Stimulated activated naive CD4-positive, alpha-beta T cell (primary cell): ENCODE measurements at places on chromosomes 12 and 14.

- no peak for DNase-seq
These were observed 54.1 kb downstream of the DUSP16 start for GRCh38 chr12:12508612-12509011.

DNA sequence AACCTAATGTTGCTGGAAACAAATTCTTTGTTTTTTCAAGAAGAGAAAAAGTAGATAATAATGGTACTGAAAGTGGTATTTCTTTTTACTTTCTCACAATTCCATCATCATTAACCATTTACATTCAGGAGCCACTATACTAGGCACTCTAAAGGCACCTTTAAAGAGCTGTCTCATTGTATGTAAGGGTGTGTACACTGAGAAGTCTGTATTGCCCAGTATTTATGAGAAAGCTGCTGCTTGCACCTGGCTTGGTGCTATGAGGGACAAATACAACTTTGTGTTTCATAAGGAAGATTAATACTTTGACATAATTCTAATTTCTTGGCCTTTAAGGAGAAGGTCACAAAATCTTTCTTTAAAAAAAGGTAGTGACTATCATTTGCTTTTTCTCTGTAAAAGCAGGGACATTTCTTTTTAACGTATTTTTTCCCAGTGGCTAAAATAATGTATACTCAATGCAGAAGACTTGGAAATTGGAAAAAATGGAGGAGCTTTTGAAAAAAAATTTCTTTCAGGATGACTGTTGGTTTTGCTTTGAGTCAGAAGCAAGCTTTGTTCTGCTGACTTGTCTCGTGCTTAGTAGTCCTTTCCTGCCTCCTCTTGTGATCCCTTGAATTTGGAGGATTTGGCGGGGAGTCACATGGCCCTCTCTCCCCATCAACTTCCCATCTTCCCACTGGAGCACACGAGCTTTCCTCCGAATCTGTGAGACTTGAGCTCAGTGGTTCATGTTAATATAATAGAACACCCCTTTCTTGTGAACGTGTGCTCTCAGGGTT, 50.1 kb downstream of the RASSF3 start:
- DNase-seq: no peak

- DNase-seq: no peak
These were observed 51.3 kb downstream of the MARK3 start for GRCh38 chr14:103436533-103436932.

DNA sequence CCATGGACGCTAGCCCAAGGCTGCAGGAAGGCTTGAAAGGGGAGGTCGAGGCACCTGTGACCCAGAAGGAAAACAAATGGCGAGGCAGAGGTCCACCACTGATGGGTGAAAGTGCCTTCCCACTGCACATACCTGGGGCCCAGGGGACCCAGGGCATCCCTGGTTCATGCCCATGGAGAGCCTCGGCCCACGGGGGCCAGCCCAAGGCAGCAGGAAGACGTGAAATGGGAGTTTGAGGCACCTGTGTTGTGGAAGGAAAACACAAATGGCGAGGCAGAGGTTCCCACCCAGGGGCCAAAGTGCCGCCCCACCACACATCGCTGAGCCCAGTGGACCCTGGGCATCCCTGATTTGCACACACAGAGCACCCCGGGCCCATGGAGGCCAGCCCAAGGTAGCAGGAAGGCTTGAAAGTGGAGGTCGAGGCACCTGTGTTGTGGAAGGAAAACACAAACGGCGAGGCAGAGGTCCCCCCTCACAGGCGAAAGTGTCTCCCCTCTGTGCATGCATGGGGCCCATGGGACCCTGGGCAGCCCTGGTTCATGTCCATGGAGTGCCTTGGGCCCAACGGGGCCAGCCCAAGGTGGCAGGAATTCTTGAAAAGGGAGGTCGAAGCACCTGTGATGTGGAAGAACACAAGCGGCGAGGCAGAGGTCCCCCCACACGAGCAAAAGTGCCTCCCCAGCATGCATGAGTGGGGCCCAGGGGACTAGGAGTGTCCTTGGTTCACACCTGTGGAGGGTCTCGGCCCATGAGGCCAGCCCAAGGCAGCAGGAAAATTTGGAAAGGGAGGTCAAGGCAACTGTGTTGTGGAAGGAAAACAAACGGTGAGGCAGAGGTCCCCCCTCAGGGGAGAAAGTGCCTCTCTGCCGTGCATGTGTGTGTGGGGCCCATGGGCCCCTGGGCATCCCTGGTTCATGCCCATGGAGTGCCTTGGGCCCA, 383.3 kb downstream of the ALG10 start:
- no peak for DNase-seq

- DNase-seq: no peak
These were observed 189.3 kb downstream of the KCNA5 start for GRCh38 chr12:5232826-5233500.

DNA sequence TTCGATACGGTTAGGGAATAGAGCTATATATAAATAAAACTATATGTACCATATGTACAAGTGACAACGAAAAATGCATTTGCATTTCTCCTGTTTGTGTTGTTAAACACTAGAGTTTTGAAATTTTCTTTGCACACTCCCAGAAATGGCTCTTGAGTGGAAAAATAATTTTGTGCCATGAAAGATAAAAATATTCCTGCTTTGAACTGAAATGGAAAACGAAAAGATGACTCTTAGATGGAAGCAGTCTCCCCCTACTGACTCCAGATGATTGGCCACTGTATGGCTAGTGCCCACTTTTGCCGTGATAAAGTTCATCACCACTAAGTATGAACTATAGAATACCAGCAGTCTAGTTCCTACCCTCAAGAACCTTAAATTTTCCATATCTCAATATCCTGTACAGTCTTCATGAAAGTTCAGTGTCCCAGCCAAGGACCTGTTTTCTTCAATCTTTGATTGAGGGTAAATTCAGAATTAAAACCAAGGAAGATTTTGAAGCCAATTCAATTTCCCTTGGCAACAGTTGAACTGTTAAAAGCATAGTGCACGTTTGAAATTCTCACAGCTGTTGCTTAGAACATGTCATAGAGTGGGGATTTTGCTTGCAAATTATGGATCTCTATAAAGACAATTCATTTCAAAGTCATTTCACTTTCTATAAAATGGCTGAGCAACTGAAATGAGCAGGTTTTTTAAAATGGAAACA, 1.6 kb upstream of the PPP2R5E start:
- no peak for DNase-seq

GRCh38 chr14:31208546-31209424, 1.2 kb upstream of the HECTD1 start:
- peak; percentile 52 for DNase-seq

DNA sequence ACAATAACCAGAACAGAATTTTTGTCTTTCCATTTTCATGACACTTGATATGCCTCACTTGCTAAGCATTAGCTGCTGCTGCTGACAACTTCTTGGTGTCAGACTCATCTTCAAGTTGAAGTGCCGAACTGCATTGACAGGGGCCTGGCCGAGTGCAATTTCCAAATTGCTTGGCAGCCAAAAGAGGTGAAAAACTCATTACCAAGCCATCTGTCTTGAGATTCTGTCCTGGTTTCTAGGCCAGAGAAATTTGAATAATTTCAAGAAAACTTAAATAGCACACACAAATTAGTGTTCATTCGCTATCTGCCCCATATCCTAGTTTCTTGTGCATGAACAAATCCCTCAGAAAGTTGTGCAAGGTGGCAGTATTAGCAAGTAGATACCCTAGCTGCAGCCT, 165.3 kb upstream of the RASSF8 start:
- no peak for DNase-seq

- DNase-seq: no peak
These were observed 285.8 kb upstream of the G2E3 start for GRCh38 chr14:30272848-30273832.

DNA sequence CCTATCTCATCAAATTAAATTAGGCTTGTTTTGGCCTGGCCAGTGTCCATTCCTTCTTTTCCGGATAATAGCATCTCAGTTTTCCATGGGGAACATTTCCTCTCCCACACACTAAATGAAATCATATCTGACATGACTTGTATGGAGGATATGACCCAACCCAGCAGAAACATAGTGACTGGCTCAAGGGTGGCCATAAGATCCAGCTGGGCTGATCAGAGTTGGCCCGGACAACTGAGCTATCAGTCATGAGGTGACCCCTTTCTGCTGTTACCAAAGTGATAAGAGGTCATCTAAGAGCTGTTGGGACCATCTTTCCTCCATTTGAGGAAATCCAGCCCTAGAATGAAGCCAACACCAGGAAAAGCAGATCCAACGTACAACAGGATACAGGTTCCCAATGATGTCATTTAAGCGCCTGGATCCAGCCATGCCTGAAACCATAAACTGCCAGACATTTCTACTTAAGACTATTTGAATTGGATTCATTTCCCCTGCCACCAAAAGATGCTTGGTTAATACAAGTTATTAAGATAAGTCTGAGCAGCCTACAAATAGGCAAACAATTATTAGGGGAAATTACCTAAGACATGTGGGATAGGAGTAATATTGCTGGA, 20.7 kb upstream of the NCOR2 start:
- DNase-seq: no peak

- no peak for DNase-seq
These were observed 66.5 kb upstream of the MON2 start for GRCh38 chr12:62400135-62400534.

- DNase-seq: no peak
These were observed 161.2 kb downstream of the CCDC91 start for GRCh38 chr12:28351414-28351813.

- DNase-seq: peak; percentile 90
These were observed 14.2 kb upstream of the HELB start for GRCh38 chr12:66288121-66288520.

DNA sequence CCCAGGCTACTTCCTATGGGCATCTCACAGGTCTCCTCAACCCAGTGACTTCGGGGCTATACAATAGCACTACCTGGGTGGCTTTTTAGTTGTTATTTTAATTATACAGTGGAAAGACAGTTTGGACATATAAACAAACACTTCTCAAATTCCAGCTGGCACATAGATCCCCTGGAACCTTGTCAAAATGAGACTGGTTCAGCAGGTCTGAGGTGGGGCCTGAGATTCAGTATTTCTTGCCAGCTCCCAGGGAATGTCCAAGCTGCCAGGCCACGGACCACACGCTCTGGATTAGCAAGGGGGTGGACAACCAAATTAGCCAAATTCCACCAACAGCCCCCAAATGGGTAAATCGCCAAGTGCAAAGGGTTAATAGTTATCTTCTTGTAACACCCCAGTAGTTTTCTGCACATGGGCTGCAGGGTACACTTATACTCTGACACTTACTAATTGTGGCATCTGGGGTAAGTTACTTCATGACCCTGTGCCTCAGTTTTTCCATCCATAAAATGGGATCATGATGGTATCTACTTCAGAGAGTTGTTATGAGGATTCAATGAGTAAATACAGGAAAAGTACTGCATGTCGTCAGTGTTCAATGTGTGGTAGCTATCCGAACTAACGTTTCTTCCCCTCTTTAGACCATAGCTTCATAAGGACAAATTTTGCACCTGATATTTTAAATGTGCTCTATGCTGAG, 789.4 kb upstream of the TBX3 start:
- no peak for DNase-seq

DNA sequence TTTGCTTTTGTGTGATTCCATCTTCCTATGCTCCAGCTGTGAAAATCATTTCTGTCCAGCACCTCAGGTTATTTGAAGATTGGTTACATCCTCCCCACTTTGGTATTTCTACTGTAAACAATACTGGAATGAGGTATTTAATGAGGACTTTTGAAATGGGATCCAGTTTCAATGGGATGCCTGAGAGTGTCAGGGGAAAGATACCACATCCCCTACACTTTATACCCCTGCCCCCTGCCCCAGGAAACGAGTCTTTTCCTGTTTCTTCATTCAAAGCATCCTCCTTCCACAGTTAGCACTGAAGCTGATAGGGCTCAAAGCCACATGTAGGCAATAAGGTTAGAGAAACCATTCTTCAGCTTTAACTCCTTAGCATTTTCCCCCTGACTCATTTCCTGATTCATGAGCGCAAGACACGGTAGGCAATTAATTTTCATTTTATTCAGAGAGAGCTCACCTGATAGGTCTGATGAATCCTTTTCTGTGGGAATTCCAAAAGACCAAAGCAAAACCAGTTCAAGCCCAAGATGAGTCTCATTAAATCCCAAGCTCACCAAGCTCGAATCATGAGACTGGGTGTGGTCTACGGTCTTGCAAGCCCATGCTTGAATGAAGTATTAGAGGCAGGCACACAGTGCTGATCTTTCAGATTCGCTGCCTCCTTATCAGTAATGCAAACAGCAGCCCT, 143.6 kb upstream of the CRY1 start:
- no peak for DNase-seq

GRCh38 chr14:77022236-77022852, 6.2 kb downstream of the IRF2BPL start:
- DNase-seq: no peak

- no peak for DNase-seq
These were observed 86.8 kb upstream of the TMEM132C start for GRCh38 chr12:128180166-128180565.

- no peak for DNase-seq
These were observed 324.3 kb downstream of the DAD1 start for GRCh38 chr14:22264759-22265158.

GRCh38 chr14:88166616-88167015, 156.5 kb downstream of the KCNK10 start:
- no peak for DNase-seq

GRCh38 chr12:12171991-12172511, 94.8 kb downstream of the LRP6 start:
- DNase-seq: no peak

DNA sequence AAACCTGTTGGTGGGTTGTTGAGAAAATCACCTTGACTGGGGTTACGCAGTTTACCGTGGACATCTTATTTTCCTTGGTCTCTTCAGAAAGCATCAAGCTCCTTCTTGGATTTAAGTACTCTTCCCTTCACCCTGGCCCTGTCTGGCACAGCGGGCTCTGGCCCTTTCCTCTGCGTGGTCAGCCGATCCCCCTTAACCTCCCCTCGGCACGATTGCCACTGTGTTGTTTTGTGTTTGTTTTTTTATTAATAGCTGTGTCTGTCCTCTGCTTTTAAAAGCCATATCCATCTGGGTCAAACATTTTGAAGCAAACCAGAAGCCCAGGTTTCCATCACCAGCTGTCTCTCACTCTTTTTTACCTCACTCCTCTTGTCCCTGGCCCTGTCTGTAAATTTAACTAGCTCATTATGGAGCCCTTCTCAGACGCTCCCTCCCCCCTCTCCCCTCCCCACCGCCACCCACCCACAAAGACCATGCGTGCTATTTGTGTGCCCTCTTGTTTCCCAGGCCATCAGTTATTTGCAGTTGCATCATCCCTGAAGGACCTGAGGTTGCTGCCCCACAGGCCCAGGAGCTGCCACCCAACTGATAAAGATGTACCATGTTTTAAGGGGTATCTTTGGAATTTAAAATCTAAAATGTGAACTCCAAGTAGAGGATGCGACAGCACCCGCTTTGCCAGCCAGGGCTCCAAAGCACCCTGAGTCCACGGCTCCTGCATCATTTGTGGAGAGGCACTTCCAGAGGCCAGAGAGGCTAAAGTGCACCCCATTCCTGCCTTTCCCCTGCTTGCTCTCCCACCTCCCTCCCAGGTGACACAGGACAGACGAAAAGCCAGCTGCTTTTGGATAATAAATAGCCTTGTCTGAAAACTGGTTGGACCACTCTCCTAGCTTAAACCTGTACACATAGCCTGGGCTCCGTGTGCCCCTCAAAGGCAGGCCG, 3.9 kb downstream of the BCL11B start:
- DNase-seq: no peak
